ENCODE measurements at places on chromosomes 5 and 9.

- H3K36me3 ChIP-seq: no peaks in the 10 kb centered on the region
- no peak overlapping the region for H3K4me3 ChIP-seq
- H3K27me3 ChIP-seq: no peaks in the 10 kb centered on the region
Observed at GRCh38 chr5:65695896-65696295, 26.0 kb downstream of the SGTB start.

DNA sequence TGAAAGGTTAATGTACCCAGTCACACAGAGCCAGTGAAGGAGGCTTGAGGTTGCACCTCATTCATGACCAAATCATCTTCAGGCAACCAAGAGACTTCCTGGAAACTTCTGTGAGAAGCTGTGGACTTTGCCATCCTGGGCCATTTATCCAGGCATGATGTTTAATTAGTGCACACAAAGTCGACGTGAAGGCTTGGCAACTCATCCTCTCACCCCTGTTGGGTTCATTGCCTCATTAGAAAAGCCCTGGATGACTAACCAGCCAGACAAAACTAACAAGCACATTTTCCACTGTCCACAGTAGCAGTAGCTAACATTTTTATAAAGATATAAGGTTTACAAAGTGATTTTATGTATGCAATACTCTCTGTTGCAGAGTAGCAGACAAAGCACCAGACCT lies 65.7 kb upstream of the ZNF462 start:
- no peak overlapping the region for H3K4me3 ChIP-seq
- no peaks in the 10 kb centered on the region for H3K36me3 ChIP-seq
- no peak overlapping the region for H3K27ac ChIP-seq
- H3K27me3 ChIP-seq: no peaks in the 10 kb centered on the region
- H3K4me1 ChIP-seq: no peaks in the 10 kb centered on the region

DNA sequence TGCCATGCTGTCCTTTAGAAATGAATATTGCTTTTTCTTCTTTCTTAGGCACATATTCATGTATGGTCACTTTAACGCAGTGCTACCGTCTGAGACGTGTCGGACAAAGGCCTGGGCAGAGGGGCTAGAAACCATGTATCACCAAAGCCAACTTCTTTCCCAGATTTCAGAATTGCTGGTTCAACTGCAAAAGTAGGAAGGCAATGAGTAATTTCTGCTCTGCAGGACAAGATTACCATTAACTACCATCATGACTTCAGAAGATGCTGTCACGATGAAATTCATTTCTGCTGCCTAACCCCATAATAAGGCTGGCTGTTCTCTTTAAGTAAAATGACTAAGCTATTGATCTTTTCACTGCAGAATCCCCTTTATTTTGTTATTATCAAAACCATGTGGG lies 306.7 kb downstream of the PDE4D start:
- peaks cover 8% of the 10 kb centered on the region for H3K4me1 ChIP-seq
- H3K27ac ChIP-seq: no peak overlapping the region
- no peaks in the 10 kb centered on the region for H3K27me3 ChIP-seq
- DNase-seq: no peak

DNA sequence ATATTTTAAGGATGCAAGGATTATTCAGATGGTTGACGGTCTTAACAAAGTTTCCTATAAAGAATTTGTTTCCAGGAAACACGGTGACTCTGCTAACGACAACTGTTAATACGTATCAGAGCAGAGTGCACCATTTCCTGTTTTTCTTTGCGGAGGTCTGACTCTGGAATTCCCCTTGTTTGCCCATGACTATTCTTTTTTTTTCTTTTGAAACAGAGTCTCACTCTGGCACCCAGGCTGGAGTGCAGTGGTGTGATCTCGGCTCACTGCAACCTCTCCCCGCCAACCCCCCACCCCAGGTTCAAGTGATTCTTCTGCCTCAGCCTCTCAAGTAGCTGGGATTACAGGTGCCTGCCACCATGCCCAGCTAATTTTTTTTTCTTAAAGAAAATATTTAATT lies 115.9 kb downstream of the CDC42SE2 start:
- peak overlapping the region; percentile 50 for H3K27ac ChIP-seq
- H3K4me1 ChIP-seq: peaks cover 16% of the 10 kb centered on the region
- H3K27me3 ChIP-seq: no peaks in the 10 kb centered on the region
- H3K4me3 ChIP-seq: no peak overlapping the region
- H3K36me3 ChIP-seq: no peaks in the 10 kb centered on the region

- no peaks in the 10 kb centered on the region for H3K27me3 ChIP-seq
- no peaks in the 10 kb centered on the region for H3K36me3 ChIP-seq
- peaks cover 8% of the 10 kb centered on the region for H3K4me1 ChIP-seq
Observed at GRCh38 chr9:76897804-76898525, 7.9 kb downstream of the PRUNE2 start.

DNA sequence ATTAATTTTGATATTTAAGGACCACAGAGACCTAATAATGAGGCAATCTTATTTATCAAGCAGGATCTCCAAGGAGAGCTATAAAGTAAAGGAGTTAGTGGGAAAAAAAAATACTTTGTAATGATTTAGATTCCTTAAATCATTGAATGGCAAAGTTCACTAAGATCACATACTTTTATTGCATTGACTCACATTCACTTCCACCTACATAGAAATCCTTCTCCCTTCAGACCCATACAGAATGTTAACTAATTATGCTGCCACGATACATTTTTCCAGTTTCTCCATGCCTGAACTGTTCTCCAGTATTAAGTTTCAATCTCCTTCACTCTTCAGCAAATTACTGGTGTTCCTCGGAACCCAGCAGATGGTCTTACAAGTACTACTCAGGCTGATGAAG lies 388.7 kb downstream of the EFNA5 start:
- no peaks in the 10 kb centered on the region for H3K27me3 ChIP-seq
- no peak overlapping the region for H3K4me3 ChIP-seq
- H3K36me3 ChIP-seq: no peaks in the 10 kb centered on the region
- H3K4me1 ChIP-seq: no peaks in the 10 kb centered on the region
- DNase-seq: no peak
- no peak overlapping the region for H3K27ac ChIP-seq

GRCh38 chr9:86903734-86904085 lies 43.6 kb downstream of the GAS1 start:
- peaks cover 14% of the 10 kb centered on the region for H3K4me1 ChIP-seq
- H3K4me3 ChIP-seq: no peak overlapping the region
- no peak overlapping the region for H3K27ac ChIP-seq
- no peaks in the 10 kb centered on the region for H3K36me3 ChIP-seq
- no peak for DNase-seq

GRCh38 chr9:121935739-121936138 lies 157.4 kb downstream of the TTLL11 start:
- H3K27me3 ChIP-seq: no peaks in the 10 kb centered on the region
- no peak overlapping the region for H3K27ac ChIP-seq

- H3K27ac ChIP-seq: no peak overlapping the region
- H3K36me3 ChIP-seq: no peaks in the 10 kb centered on the region
- no peak for DNase-seq
- no peaks in the 10 kb centered on the region for H3K27me3 ChIP-seq
- H3K4me1 ChIP-seq: no peaks in the 10 kb centered on the region
Observed at GRCh38 chr9:31114346-31114745, 1270.1 kb upstream of the ACO1 start.

DNA sequence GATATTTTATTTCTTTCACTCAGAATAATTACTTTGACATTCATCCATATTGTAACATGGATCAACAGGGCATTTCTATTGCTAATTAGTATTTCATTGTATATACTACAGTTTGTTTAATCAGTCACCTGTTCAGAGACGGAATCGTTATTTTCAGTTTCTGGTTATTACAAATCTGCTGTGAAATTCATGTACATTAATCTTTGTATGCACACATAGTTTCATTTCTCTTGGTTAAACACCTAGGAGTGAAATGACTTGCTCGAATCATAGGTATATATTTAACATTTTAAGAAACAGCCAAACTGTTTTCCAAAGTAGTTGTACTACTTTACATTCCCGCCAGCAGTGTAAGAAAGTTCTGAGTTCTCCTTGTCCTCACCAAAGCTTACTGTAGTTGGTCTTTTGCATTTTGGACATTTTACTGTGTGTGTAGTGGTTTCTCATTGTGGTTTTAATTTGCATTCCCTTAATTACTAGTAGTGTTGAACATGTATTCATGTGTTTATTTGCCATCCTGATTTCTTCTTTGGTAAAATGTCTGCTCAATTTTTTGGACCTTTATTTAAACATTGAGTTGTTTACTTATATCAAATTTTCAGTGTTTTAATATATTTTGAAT lies 198.2 kb downstream of the SAXO1 start:
- H3K4me3 ChIP-seq: no peak overlapping the region
- no peaks in the 10 kb centered on the region for H3K27me3 ChIP-seq
- no peaks in the 10 kb centered on the region for H3K36me3 ChIP-seq
- no peaks in the 10 kb centered on the region for H3K4me1 ChIP-seq
- DNase-seq: no peak

DNA sequence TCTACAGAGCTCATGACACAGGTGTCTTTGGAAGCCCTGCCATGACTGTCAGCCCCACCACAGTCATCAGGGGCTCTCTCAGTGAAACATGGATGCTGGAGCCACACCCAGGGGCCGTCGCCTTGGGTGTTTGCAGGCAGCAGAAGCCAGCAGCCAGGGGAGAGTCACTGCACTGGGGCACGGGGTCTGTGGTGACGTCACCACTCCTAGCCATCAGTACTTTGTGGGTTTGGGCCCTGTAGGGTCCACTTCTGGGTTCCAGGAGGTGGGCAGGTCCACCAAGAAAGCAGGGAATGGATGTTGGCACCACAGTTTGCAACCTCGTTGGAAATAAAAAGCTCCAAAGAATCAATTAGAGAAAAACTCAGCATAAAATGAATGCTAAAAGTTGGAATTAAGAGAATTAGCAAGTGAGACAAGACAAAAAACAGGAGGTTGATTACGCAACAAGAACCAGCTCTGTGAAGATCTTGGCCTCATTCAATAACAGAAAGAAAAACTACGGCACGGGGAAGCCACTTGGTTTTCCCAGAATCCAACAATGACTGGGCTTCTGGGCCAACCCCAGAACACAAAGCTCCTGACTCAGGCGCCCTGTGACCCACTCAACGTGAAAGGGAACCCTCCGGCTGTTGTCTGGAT lies 34.3 kb downstream of the MED10 start:
- H3K4me3 ChIP-seq: no peak overlapping the region
- H3K27ac ChIP-seq: no peak overlapping the region
- no peaks in the 10 kb centered on the region for H3K4me1 ChIP-seq
- no peaks in the 10 kb centered on the region for H3K36me3 ChIP-seq
- DNase-seq: no peak

DNA sequence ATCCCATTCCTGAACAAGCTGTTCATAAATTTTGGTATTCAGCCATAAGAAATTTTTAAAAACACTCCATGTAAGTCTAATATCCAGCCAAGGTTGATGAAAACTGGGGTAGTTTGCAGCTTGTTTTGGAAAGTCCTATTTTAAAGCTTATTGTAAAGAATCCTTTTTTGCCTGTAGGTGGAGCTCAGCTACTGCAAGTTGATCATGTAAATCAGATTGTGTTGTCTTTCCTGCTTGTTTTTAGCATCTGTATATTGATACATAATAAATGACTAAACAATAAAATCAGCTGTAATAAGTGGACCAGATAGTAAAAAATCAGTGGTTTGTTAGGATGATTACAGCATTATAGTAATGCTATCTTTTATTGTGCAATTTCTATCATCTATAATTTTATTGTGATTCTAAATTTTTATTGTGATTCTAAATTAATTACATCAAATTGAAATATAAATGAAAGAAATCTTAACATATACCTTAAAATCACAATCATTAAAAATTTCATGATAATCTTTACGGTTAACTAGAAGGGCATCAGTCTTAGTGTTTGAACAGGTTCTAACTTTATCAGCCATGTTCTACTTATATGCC lies 42.4 kb downstream of the CWC27 start:
- H3K4me1 ChIP-seq: no peaks in the 10 kb centered on the region
- no peak overlapping the region for H3K27ac ChIP-seq
- no peak for DNase-seq
- H3K27me3 ChIP-seq: no peaks in the 10 kb centered on the region
- H3K36me3 ChIP-seq: no peaks in the 10 kb centered on the region
- no peak overlapping the region for H3K4me3 ChIP-seq

- peak overlapping the region; percentile 33 for H3K4me3 ChIP-seq
- H3K27me3 ChIP-seq: no peaks in the 10 kb centered on the region
- H3K4me1 ChIP-seq: peaks cover 87% of the 10 kb centered on the region
- DNase-seq: no peak
- H3K36me3 ChIP-seq: no peaks in the 10 kb centered on the region
Observed at GRCh38 chr9:121302786-121303185, 34.8 kb downstream of the GSN start.

DNA sequence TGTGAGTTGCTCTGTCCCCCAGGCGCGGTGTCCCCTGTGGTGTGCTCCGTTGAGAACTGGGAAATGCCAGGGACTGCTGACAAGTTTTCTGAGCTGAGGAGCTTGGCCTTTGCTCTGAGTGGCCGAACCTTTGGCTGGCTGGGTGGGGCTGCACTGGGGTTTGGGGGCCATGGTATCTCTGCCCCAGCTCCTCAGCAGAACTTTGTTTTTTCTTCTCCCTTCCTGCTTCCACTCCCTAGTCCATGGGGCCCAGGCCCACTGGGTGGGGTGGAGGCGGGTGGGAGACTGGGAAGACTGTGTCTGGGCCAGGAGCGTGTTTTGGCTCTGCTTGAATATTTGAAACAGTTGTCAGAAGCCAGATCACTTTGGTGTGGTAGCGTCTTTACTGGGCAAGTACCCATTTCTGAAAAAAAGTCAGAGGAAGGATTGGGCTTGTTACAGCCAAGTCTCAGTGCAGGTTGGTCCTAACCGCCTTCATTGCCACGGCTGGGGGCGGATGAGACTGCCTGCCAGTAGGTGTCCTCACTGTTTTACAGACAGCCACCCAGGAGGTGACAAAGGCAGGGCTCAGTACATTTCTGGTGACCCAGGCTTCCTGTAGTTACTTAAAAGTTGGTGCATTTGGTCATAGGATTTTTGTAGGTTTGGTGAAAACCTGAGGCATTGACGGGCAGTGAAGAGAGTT lies 92.7 kb downstream of the DAB2IP start:
- peak overlapping the region; percentile 42 for H3K4me3 ChIP-seq
- H3K27me3 ChIP-seq: no peaks in the 10 kb centered on the region
- peaks cover 83% of the 10 kb centered on the region for H3K4me1 ChIP-seq
- no peak for DNase-seq
- peak overlapping the region; percentile 88 for H3K27ac ChIP-seq

DNA sequence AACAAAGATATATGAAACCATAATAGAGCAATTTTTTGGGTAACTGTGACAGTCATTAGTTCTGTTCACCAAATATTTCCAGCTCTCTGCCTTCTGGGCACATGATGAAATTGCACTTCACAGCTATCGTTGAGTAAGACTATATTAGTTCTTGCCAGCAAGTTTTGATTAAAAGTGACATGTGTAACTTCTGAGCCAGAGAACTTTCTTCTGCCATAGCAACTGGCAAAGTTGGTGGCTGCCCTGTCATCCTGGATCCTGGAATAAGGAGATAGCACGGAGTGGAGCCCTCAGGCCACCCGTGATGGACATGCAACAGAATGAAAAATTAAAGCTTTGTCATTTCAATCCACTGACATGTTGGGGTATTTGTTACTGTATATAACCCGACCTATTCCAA lies 194.4 kb upstream of the VCAN start:
- DNase-seq: no peak
- no peaks in the 10 kb centered on the region for H3K4me1 ChIP-seq
- no peaks in the 10 kb centered on the region for H3K36me3 ChIP-seq
- H3K27ac ChIP-seq: no peak overlapping the region
- no peak overlapping the region for H3K4me3 ChIP-seq

GRCh38 chr5:149007174-149007573 lies 55.7 kb downstream of the SH3TC2 start:
- H3K4me1 ChIP-seq: peaks cover 9% of the 10 kb centered on the region
- no peak for DNase-seq
- no peak overlapping the region for H3K4me3 ChIP-seq
- H3K27ac ChIP-seq: no peak overlapping the region
- no peaks in the 10 kb centered on the region for H3K36me3 ChIP-seq

Measured in vagina (tissue), 2 donors.